ENCODE measurements at places on chromosomes 3 and 15.

GRCh38 chr3:134359121-134360010 is 14.9 kb downstream of the AMOTL2 start:
- DNase-seq, result no peak

- DNase-seq, result no peak
Measured at GRCh38 chr3:42699511-42699971, 3.1 kb downstream of the HHATL start.

- DNase-seq, result no peak
Measured at GRCh38 chr15:67997996-67998395, 56.1 kb upstream of the PIAS1 start.

GRCh38 chr15:65211482-65211982 is 259 bp upstream of the CILP start:
- DNase-seq, result no peak

- no peak for DNase-seq
Measured at GRCh38 chr3:29644261-29644660, 363.4 kb downstream of the RBMS3 start.

DNA sequence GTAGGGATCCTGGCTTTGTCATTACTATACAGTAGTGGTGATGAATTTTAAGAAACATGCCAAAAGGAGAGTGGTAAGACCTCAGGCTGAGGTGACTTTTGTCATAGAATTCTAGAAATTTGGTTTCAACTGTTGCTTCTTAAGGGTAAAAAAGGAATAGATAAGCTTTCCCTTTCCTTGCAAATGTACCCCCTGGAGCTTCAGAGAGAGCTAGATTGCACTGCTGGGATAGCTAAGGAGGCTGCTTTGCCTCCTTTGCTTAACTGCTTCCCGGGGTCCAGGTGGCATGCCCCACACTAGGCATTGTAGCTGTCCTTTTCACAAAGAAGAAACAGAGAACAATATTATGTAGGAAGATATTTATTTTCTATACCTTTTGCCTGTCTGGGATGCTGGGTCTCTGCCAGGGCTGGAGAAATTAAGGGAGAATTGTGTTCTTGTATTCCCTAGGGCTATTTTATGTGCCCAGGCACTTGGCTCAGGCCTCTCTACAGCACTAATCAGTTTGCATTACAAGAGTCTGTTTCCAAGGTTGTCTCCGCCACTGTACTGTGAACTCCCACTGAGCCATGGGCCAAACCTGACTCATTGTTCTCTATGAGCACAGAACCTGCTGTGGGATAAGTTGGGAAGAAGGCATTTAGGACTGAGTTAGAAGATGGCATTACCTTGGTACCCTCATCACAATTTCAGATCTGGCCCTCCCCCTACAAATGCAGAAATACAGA is 460.0 kb downstream of the PDCD6IP start:
- DNase-seq, result no peak

DNA sequence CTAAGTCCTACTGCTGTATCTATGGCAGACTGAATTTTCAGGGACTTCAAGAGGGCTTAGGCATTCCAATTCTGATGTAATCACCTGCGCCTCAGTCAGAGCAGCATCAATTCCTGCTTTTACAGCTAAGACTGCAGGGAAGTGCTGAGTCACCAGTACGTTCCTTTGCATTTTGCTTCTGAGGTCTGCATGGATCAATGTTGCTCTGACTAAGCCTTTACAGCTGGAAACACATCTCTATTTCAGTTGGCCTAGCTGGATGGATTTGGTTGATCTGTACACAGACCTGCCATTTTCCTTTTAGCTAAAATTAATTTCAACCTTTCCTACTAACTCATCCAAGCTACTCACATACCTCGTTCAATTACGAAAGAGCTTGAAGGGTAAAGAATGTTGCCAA is 51.3 kb downstream of the ETV5 start:
- no peak for DNase-seq

DNA sequence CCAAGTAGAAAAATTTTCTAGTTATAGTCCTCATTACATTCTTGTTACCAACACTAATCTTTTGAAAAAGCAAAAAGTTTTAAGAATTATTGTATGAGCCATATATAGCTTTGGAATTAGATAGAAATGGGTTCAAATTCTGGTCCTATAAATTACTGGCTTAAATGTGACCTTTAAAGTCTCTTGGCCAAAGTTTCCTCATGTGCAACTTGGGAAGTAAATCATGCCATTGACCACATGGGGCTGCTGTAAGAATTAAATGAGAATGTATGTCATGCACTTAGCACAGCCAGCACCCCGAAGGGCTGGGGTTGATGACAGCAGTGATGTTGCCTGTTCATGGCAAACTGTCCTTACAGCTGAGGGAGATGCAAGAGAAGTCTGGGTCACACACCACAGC is 108.3 kb downstream of the TOP2B start:
- DNase-seq, result no peak

- no peak for DNase-seq
Measured at GRCh38 chr3:111548092-111548491, 6.1 kb downstream of the CD96 start.

DNA sequence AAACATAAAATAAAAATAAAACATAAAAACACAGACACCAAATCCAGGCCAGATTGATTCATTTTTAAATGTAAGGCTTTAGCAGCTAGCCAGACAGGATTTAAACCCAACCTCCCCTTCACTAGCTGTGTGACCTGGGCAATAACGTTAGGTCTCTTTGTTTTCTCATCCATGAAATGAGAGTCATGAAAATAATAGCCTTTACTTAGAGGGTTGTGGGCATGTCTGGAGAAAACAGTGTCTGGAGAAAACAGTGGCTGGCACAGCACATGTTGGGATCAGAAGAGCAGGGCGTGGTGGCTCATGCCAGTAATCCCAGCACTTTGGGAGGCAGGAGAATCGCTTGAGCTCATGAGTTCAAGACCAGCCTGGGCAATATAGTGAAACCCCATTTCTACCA is 1.9 kb upstream of the DPPA4 start:
- DNase-seq, result no peak

- no peak for DNase-seq
Measured at GRCh38 chr15:43071451-43071850, 34.4 kb downstream of the UBR1 start.

DNA sequence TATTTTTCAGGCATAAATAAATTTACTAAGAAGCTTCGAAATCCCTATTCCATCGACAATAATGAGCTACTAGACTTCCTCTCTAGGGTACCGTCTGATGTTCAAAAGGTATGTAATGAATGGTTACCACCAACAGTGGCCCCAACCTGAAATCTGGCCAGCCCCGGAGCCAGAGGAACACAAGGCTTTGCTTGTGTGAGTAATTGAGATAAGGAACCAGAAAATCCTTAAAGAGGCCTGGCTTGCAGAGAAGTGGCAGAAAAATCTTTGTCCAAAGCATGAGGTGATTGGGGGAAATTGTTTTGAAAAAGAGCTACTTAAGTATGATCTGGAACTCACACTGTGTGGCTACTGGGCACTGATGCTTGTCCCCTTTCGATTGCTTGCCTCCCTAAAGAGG is 245.3 kb downstream of the MCTP2 start:
- no peak for DNase-seq

- no peak for DNase-seq
Measured at GRCh38 chr15:59553879-59554735, 57.5 kb upstream of the GCNT3 start.

GRCh38 chr3:113140876-113141275 is 70.5 kb upstream of the BOC start:
- no peak for DNase-seq

DNA sequence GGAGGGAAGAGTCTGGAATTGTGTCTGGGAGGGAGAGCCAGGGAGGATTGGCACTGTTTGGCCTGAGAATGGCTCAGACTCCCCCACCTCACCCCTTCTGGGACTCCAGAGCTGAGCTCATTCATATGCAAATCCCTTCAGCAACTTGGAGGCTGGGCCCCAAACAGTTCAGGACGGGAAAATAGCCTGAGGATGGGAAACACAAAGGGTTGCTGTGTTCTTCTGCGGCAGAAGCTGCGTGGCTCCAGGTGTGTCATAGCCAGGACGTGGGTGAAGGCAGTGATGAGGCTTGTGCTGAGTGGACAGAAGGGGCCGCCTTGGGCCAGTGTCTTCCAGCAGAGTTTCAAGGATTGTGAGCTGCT is 16.6 kb downstream of the MASP1 start:
- no peak for DNase-seq

- no peak for DNase-seq
Measured at GRCh38 chr15:83380682-83381081, 66.5 kb upstream of the SH3GL3 start.

GRCh38 chr3:94561094-94561493 is 498.2 kb downstream of the NSUN3 start:
- DNase-seq, result no peak

GRCh38 chr3:147797095-147797494 is 387.9 kb downstream of the ZIC1 start:
- DNase-seq, result no peak

DNA sequence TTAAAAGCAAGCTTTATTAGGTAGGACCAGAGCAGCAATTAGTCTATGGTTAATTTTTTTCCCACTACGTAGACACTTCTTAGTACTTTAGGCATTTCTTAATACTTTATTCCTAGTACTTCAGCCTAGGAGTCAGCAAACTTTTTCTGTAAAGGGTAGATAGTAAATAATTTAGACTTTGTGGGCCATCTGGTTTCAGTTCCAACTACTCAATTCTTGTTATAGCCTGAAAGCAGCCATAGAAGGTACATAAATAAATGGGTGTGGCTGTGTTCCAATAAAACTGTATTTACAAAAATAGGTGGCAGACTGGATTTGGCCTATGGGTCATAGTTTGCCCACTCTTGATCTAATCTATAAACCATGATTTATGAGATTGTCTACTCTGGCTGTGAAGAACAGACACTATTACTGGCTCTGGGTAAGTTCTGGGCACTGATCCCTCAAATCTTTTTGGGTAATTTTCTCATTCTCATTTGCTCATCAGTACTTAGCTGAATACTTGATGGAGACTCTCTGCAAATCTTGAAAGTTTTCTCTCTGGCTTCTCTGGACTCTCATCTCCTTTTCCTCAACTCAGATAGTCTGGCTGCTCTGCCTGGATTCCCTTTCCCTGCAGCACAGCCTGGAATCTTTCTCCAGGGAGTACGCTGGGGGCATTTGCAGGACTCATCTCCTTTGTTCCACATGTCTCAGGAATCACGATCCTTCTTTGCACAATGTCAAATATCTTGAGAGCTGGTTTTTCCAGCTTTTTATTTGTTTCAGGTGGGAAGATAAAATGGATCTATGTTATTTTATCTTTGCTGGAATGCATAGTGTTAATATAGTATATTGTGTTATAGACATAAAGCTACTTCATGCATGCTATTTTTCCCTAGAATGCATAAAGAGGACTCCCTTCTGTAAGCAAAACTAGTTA is 524.8 kb upstream of the TBL1XR1 start:
- DNase-seq, result no peak

DNA sequence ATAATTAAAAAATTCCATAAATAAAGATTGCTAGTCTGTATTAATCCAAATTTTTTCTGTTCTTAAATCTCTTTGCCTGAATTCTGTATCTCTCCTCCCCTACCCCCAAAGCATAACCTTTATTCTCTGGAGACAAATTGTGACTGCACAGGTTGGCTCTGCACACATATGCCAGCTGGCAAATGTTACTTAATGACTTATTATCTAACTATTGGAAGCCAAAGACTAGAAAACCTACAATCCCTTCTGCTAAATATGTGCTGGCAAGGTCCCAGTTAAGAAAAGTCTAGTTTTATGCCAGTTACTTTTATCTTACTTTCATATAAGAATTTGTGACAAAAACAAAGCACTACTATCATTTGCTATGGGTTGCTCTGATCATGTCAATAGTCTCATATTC is 569.3 kb downstream of the MECOM start:
- no peak for DNase-seq

DNA sequence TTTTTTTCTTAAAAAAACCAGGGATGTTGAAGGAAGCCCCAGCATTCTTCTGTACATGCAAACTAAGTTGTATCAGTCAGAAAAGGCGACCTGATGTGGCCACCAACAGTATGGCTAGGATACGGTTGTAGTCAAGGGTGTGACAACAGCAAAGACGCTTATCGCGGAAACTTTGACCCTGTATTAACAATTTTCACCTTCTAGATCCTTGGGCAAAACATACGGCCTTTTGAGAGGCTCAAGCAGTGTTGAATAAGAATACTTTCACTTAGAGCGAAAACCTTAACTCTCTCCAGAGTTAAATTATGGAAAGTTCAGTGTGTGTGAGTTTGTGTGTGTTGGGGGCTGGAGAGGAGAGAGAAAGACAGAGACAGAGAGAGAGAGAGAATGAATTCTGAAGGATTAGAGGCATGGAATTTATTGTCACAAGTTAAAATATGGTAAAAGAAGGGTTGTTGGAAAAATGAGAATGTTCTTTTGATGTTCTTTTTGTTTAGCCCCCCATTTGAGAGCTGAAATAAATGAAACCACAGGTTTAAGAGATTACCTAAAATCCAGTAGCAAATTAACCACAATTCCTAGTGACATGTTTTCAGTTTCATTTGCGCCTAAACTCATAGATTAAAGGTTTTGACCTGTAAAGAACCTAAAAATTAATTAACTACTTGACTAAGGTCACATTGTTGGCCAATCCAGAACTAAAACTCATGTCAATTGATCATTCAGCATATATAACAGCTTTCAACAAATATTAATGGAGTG is 9.2 kb downstream of the ALCAM start:
- DNase-seq, result no peak

DNA sequence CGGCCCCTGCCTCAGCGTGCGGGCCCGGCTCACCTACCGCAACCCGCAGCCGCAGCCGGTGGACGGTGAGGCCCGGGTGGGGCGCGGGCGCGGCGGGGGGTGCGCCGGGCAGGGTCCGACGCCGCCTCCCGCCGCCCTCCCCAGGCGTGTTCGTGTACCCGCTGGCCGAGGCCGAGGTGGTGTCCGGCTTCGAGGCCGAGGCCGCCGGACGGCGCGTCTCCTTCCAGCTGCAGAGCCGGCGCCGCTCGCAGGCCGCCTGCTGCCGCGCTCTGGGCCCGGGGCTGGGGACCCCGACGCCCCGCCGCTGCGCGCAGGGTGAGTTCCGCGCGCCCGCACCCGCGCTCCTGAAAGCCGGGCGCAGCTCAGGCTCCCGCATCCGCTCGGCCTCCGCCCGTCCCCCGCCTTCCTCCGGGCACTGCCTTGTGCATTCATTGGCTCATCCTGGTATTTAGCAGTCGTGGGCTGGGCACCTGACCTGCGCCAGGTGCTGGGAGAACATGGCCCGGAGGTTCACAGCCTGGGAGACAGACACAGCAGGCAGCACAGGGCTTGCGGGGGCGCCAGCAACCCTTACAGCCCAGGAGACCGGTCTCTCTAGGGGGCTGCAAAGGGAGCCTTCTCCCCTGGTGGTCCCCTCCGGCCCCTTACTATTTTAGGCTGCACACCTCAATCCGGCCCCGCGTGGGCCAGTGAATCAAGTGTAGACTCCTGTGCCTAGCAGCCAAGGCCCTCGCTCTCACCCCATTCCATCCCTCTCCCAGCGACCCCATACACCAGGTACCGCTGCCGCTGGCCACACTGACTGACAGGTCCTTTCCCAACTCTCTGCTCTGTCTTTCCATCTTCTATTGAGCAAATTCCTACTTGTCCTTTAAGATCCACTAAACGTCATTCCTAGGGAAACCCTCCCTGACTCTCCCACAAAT is 1.5 kb downstream of the VWA5B2 start:
- no peak for DNase-seq

DNA sequence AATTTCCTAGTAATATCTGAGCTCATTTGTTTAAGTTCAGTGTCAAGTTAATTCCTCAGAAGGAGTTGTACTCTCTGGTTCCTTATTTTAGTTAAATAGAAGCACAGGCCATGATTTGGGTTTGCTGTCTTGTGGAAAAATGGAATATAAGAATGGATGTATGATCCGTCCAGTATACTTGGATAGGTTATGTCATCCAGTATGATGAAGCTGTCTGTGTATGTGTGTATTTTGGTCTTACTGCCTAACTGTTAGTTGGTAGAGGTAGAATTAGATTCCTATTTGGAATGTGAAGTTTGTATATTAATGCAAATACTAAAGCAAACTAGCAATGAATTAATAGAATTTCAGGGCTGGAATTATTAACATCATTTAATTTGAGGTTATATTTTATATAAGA is 7.9 kb downstream of the KBTBD8 start:
- no peak for DNase-seq
